ENCODE measurements at places on chromosomes 7 and 10. TPM values are rescaled to one million over a fixed set of nuclear protein-coding genes. Genes with fewer than 3 reads are reported as not detected.

DNA sequence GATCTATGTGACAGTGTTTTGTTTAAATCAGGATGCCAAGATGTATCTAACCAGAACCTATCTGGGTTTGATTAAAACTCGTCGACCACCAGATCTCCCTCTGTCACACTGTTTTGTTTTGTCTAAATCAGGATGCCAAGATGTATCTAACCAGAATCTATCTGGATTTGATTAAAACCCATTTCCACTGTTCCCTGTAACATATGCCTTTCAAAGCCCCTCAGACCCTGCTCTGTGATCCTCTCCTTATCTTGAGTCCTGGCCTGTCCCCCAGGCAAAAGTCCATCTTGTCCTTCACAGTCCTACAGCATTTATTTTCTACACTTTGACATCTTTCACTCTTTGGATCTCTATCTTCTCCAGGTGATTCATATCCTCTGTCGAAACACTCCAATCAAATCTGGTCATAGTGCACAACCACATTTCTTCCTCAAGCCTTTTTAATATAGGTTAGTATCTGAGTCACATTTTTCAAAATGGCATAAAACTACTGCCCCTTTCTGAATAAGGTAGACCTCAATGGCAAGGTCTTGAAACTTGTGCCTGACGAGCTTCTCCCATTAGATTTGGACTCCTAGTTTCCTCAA, 32.5 kb downstream of the ERLIN1 start:
- no peak overlapping the region for H3K27ac ChIP-seq
- no peaks in the 10 kb centered on the region for H3K4me1 ChIP-seq
- no peak overlapping the region for H3K4me3 ChIP-seq
- DNase-seq: no peak
- no peaks in the 10 kb centered on the region for H3K27me3 ChIP-seq

GRCh38 chr7:27130540-27131389, at the start of gene HOXA4:
HOXA4 (minus strand) TSS chr7:27130757; CDS start chr7:27130733, 24 bp downstream.
- H3K36me3 ChIP-seq: no peaks in the 10 kb centered on the region
- H3K4me3 ChIP-seq: peak within 1 kb of the TSS; percentile 60
- DNase-seq: peak; percentile 89

- H3K4me3 ChIP-seq: no peak overlapping the region
- no peak for DNase-seq
- H3K27ac ChIP-seq: no peak overlapping the region
- H3K4me1 ChIP-seq: peaks cover 2% of the 10 kb centered on the region
- no peaks in the 10 kb centered on the region for H3K36me3 ChIP-seq
Observed at GRCh38 chr7:128166603-128167041, 74.5 kb upstream of the LEP start.

GRCh38 chr10:33942508-33942907, 608.0 kb upstream of the NRP1 start:
- H3K27ac ChIP-seq: no peak overlapping the region
- no peaks in the 10 kb centered on the region for H3K4me1 ChIP-seq
- no peak for DNase-seq
- no peaks in the 10 kb centered on the region for H3K36me3 ChIP-seq
- peaks cover 10% of the 10 kb centered on the region for H3K27me3 ChIP-seq
- H3K4me3 ChIP-seq: no peak overlapping the region

DNA sequence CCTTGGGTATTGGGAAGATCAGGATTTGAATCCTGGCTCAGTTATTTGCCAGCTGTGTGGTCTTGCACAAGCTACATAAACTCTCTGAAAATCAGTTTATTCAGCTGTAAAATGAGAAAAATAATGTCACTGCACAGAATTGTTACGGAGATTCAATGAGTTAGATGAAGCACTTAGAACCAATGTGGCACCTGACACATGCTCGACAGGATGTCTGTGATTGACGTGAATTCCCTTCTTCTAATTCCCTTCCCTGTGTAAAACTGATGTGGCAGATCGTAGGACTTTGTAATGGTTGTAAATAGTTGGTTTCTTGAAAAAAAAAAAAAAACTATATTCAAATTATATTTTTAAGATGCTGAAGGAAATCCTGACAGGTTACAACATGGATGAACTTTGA, 249.9 kb upstream of the MKLN1 start:
- no peaks in the 10 kb centered on the region for H3K27me3 ChIP-seq
- DNase-seq: no peak

- peaks cover 25% of the 10 kb centered on the region for H3K4me1 ChIP-seq
- DNase-seq: no peak
- H3K27ac ChIP-seq: no peak overlapping the region
- H3K27me3 ChIP-seq: no peaks in the 10 kb centered on the region
- no peak overlapping the region for H3K4me3 ChIP-seq
Observed at GRCh38 chr7:5646846-5647245, 134.6 kb downstream of the RNF216 start.

- no peaks in the 10 kb centered on the region for H3K27me3 ChIP-seq
- no peak overlapping the region for H3K4me3 ChIP-seq
- DNase-seq: no peak
- no peak overlapping the region for H3K27ac ChIP-seq
Observed at GRCh38 chr7:33623267-33623666, 282.1 kb upstream of the BMPER start.

DNA sequence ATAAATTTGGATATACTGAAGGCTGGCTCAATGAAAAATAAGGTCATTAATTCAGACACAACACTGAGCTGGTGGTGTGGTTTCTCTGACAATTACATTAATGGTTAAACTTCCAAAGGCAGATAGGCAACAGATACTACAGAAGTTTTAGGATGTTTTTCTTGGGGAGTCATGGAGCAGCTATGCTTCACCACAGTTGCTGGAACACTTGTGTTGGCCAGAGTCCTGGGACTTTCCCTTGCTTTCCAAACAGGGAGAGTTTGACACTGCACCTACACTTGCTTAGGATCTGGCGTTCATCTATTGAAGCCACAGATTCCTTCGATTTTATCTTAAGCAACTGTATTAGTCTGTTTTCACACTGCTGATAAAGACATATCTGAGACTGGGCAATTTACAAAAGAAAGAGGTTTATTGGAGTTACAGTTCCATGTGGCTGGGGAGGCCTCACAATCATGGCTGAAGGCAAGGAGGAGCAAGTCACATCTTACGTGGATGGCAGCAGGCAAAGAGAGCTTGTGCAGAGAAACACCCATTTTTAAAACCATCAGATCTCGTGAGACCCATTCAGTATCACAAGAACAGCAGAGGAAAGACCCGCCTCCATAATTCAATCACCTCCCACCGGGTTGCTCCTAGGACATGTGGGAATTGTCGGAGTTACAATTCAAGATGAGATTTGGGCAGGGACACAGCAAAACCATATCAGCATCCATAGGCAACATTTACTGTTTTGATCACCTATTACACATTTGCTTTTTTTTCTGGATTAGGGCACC, 27.8 kb upstream of the TMEM178B start:
- H3K27me3 ChIP-seq: no peaks in the 10 kb centered on the region
- no peaks in the 10 kb centered on the region for H3K4me1 ChIP-seq
- DNase-seq: no peak
- no peak overlapping the region for H3K4me3 ChIP-seq

DNA sequence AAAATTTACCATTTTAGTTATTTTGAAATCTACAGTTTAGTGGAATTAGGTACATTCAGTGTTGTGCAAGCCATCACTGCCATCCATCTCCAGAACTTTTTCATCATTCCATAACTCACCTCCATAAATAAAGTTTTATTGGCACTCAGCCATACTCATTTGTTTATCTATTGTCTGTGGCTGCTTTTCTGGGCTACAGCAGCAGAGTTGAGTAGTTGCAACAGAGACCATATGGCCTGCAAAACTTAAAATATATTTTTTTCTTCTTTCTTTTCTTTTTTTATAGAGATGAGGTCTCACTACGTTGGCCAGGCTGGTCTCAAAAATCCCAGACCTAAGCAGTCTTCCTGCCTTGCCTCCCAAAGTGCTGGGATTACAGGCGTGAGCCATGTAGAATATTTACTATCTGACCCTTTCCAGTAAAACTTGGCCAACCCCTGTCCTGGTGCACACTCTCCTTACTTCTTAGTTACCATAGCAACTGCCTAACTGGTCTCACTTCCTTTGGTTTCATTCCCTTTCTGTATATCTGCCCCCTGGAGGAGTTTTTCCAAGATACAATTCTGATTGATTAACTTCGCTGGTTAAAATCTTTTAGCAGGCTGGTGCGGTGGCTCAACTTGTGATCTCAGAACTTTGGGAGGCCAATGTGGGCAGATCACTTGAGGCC, 133.2 kb downstream of the CUX1 start:
- no peak overlapping the region for H3K27ac ChIP-seq
- H3K36me3 ChIP-seq: no peaks in the 10 kb centered on the region
- peak; percentile 62 for DNase-seq
- peaks cover 35% of the 10 kb centered on the region for H3K4me1 ChIP-seq
- no peaks in the 10 kb centered on the region for H3K27me3 ChIP-seq

- no peak overlapping the region for H3K27ac ChIP-seq
- no peak for DNase-seq
- no peaks in the 10 kb centered on the region for H3K36me3 ChIP-seq
- no peak overlapping the region for H3K4me3 ChIP-seq
Observed at GRCh38 chr10:80896959-80897358, 359.3 kb downstream of the SH2D4B start.

- no peaks in the 10 kb centered on the region for H3K36me3 ChIP-seq
- no peak overlapping the region for H3K4me3 ChIP-seq
- no peak overlapping the region for H3K27ac ChIP-seq
- no peak for DNase-seq
Observed at GRCh38 chr10:84540022-84540616, 211.7 kb downstream of the CCSER2 start.

GRCh38 chr7:151886783-151887182, 9.9 kb upstream of the PRKAG2 start:
- no peak overlapping the region for H3K4me3 ChIP-seq
- H3K36me3 ChIP-seq: no peaks in the 10 kb centered on the region
- DNase-seq: no peak
- no peak overlapping the region for H3K27ac ChIP-seq
- H3K27me3 ChIP-seq: peaks cover 5% of the 10 kb centered on the region
- H3K4me1 ChIP-seq: no peaks in the 10 kb centered on the region

GRCh38 chr10:43202657-43203447, 64.0 kb downstream of the RASGEF1A start:
- H3K4me3 ChIP-seq: peak overlapping the region; percentile 24
- H3K4me1 ChIP-seq: no peaks in the 10 kb centered on the region
- DNase-seq: no peak
- no peak overlapping the region for H3K27ac ChIP-seq
- no peaks in the 10 kb centered on the region for H3K27me3 ChIP-seq
- H3K36me3 ChIP-seq: no peaks in the 10 kb centered on the region

DNA sequence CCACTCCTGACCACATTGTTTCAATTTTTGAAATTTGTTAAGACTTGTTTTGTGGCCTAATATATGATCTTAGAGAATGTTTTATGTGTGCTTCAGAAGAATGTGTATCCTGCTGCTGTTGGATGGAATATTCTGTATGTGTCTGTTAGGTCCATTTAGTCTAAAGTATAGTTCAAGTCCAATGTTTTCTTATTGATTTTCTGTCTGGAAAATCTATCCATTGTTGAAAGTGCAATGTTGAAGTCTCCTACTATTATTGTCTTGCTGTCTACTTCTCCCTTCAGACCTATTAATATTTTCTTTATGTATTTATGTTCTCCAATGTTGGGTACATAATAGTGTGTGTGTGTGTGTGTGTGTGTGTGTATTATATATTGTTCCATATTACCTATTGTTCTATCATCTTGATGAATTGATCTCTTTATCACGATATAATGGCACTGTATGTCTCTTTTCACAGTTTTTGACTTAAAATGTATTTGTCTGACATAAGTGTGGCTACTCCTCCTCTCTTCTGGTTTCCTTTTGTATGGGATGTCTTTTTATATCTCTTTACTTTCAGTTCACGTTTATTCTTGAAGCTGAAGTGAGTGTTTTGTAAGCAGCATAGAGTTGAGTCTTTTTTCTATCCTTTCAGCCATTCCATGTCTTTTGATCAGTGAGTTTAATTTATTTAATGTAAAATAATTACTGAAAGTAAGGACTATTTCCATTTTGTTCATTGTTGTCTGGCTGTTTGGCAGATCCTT, 61.3 kb downstream of the AKR1D1 start:
- no peak overlapping the region for H3K27ac ChIP-seq
- H3K4me3 ChIP-seq: no peak overlapping the region
- no peaks in the 10 kb centered on the region for H3K36me3 ChIP-seq
- DNase-seq: no peak
- no peaks in the 10 kb centered on the region for H3K27me3 ChIP-seq
- H3K4me1 ChIP-seq: no peaks in the 10 kb centered on the region

- DNase-seq: no peak
- no peak overlapping the region for H3K27ac ChIP-seq
- H3K4me1 ChIP-seq: peaks cover 5% of the 10 kb centered on the region
- H3K4me3 ChIP-seq: no peak overlapping the region
Observed at GRCh38 chr7:140659856-140660255, 12.9 kb upstream of the ADCK2 start.

DNA sequence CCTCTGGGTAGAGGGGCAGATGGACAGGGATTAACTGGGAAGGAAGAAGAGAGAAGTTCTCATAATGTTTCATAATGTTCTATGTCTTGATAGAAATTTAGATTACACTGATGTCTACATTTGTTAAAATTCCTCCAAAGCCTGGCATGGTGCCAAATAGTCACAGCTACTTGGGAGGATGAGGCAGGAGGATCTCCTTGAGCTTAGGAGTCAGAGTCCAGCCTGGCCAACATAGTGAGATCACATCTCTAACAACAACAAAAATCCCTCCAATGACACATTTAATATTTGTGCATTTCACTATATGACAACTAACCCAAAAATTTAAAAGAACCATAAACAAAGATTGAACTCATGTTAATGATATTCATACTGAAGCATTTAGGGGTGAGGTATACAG, 33.0 kb upstream of the PPP1R3C start:
- DNase-seq: no peak
- H3K4me3 ChIP-seq: no peak overlapping the region
- H3K27ac ChIP-seq: no peak overlapping the region
- H3K4me1 ChIP-seq: no peaks in the 10 kb centered on the region
- H3K36me3 ChIP-seq: no peaks in the 10 kb centered on the region

DNA sequence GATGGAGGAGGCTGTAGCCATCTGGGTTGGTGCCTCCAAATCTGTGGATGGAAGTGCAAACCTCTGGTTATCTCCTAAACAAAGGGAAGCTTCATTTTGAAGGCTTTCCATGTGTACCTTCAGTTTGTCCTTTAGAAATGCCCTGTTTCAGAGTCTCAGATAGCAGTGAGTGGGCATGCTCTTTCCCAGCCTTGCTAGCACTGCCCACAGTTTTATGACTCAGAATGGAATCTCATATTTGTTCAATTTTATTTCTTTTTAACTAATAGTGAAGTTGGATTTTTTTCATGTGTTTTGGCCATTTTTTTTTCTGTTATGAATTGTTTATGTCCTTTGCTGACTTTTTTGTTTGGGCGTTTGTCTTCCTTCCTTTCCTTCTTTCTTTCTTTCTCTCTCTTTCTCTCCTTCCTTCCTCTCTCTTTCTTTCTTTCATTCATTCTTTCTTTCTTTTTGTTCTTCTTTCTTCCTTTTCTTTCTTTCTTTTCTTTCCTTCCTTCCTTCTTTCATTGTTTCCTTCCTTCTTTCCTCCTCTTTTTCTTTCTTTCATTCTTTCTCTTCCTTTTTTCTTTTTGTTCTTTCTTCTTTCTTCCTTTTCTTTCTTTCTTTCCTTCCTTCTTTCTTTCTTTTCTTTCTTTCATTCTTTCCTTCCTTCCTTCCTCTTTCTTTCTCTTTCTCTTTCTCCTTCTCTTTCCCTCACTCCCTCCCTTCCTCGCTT, 25.6 kb downstream of the PRF1 start:
- no peak overlapping the region for H3K27ac ChIP-seq
- H3K4me1 ChIP-seq: no peaks in the 10 kb centered on the region
- no peaks in the 10 kb centered on the region for H3K27me3 ChIP-seq
- H3K4me3 ChIP-seq: no peak overlapping the region
- no peak for DNase-seq

Gene TRIM73
- total RNA-seq: 1.2 TPM

Gene HMX3
- total RNA-seq: not detected

Gene HOGA1
- total RNA-seq: 0.91 TPM
